ENCODE measurements at places on chromosomes 1 and 21.

DNA sequence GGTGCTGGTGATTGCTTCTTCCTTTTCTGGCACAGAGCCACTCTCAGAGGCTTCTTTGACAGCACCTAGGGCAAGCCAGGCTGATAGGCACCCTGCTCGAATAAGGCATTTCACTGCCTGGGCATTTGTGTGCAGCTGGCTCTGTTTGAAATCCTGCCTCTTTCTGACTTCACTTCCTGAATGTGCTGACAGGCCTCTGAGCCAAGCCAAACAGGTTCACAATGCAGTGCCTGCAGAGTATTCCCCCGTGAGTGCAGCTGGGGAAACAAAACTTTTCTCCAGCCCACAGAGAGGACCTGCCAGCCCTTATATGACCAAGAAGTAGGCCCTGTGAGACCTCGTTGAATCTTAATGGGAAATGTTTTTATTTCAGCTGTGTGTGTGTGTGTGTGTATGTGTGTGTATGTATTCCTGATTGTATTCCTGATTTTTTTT is 10.4 kb downstream of the JUN start:
- DNase-seq = peak; percentile 69

GRCh38 chr1:84665703-84666317 is 24.5 kb downstream of the SSX2IP start:
- no peak for DNase-seq

- DNase-seq = peak; percentile 26
Measured at GRCh38 chr21:26967062-26967913, at the start of gene ADAMTS5. Gene ADAMTS5, minus strand, starts transcription at chr21:26967088. Its CDS starts 697 bp downstream, at chr21:26966391.

- no peak for DNase-seq
Measured at GRCh38 chr21:38322311-38322950, 65.6 kb downstream of the KCNJ15 start.

DNA sequence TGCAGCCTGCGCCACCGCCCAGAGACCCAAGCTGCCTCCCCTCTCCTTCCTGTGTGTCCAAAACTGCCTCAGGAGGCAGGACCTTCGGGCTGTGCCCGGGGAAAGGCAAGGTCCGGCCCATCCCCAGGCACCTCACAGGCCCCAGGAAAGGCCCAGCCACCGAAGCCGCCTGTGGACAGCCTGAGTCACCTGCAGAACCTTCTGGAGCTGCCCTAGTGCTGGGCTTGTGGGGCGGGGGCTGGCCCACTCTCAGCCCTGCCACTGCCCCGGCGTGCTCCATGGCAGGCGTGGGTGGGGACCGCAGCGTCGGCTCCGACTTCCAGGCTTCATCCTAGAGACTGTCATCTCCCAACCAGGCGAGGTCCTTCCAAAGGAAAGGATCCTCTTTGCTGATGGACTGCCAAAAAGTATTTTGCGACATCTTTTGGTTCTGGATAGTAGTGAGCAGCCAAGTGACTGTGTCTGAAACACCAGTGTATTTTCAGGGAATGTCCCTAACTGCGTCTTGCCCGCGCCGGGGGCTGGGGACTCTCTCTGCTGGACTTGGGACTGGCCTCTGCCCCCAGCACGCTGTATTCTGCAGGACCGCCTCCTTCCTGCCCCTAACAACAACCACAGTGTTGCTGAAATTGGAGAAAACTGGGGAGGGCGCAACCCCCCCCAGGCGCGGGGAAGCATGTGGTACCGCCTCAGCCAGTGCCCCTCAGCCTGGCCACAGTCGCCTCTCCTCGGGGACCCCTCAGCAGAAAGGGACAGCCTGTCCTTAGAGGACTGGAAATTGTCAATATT is 19.0 kb upstream of the CCDC27 start:
- no peak for DNase-seq

DNA sequence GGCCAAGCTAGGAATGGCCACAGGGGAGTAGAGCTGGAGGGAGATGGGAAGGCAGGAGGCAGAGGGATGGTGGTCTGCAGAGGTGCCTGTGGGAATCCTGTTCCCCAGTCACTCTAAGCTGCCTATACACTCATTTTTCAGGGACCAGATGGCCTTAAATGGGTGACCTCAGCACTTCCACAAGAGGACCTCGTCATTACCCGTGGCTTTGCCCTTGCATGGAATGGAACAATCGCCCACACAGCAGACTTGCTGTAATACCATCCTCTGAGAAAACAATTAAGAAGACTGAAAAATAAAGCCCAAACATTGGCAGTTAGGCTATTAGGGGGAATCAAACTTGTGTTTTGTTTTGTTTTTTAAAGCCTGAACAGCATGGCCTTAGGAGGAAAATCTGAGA is 12.9 kb upstream of the TNN start:
- no peak for DNase-seq

- DNase-seq = no peak
Measured at GRCh38 chr21:33151941-33152731, 77.6 kb upstream of the IFNAR2 start.

DNA sequence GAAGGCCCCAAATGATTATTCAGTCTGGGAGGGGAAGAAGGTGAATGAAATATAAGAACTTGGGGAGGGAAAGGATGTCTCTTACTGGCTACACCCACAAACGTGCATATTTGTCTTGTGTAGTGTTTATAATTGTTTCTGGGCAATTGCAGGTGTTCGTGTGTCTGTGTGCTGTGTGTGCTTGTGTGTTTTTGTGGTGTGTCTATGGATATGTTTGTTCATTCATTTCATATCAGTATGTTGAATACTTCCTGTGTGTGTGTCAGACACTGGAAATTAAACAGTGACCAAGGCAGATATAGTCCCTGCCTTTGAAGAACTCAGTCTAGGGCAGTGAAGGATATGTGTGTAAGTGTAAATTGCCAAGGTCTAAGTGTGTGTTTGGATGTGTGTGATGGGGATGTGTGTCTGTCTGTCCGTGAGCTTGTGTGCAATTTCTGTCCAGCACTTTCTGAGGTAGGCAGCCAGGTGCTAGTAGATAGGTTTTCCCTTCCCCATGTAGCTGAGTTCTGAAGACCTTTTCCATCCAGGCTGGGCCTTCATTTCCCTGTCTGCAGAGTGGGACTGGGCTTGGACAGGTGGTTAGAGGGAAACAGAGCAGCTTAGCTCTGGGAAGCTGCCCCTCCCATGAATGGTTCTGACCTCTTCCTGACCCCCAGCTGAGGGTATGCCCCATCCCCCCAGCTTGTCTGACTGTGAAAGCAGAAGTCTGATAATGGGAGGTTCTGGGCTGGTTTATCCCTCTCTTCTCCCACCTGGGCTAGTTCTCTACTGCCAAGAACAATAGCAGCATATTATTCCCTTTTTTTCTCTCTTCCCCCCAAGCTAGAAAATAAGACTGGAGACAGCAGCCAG is 3.8 kb downstream of the AGO1 start:
- no peak for DNase-seq

DNA sequence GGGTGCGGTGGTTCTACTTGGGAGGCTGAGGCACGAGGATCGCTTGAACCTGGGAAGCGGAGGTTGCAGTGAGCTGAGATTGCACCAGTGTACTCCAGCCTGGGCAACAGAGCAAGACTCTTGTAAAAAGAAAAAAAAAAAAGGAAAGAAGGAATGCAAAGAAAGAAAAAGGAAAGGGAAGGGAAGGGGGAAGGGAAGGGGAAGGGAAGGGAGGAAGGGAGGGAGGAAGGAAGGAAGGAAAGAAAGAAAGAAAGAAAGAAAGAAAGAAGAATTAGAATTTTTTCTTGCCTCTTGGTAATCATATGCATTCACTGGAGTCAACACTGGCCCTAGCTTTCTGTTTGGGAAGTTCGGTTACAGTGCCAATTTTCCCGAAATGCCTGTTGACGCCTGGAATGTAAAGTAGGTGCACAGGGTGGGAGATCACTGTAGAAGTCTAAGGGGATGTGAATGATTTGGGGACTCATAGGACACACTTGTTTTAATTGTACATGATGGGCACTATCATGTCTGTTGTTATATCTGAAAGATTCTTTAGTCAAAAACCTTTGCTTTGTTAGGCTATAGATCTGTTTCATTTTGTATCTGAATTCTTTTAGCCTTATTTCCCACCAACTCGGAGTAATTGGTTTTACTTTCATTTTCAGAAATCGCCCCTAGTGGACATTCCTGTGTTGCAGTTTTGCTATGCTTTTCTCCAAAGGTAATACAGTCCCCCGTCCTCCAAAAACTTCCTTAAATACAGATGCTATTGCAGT is 59.8 kb upstream of the MORC3 start:
- DNase-seq = peak; percentile 50

GRCh38 chr21:27365394-27365793 is 398.5 kb upstream of the ADAMTS5 start:
- no peak for DNase-seq

GRCh38 chr1:207851696-207852095 is 59.2 kb downstream of the CD34 start:
- DNase-seq = no peak

- DNase-seq = no peak
Measured at GRCh38 chr1:114338191-114338890, 172.7 kb downstream of the TRIM33 start.

DNA sequence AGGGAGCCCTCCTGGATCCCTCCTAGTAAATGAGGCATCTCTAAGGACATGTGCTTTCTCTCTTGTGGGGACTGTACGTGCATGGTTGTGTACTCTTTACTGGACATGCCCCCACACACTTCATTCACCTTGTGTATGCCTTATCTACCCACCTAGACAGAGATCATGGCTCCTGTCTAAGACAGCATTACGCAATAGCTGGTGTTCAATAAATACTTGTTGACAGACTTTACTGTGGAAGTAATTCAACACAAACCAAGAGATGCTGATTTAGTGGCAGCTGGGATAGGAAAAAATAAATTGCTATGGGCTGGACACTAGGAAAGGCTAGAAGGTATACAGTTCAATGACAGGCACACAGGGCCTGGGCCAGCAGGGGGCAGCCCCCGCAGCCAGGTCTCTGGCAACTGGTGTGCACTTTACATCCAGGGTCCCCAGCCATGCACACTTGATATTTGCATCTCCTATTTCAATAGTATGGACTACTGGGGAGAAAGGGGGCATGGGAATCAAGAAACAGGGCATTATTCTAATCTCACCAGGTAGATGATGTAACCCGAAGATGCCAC is 24.2 kb downstream of the TRABD2B start:
- DNase-seq = no peak

DNA sequence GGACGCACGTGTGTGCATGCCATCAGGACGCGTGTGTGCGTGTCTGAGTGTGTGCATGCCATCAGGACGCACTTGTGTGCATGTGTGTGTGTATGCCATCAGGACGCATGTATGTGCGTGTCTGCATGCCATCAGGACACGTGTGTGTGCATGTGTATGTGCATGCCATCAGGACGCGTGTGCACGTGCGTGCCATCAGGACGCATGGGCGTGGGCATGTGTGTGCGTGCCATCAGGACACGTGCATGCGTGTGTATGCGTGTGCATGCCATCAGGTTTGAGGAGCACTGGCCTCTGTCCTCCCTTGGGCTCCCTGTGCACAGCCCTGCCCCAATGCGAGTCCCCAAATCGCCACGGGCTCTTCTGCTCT is 12.6 kb upstream of the C1QTNF12 start:
- DNase-seq = no peak

DNA sequence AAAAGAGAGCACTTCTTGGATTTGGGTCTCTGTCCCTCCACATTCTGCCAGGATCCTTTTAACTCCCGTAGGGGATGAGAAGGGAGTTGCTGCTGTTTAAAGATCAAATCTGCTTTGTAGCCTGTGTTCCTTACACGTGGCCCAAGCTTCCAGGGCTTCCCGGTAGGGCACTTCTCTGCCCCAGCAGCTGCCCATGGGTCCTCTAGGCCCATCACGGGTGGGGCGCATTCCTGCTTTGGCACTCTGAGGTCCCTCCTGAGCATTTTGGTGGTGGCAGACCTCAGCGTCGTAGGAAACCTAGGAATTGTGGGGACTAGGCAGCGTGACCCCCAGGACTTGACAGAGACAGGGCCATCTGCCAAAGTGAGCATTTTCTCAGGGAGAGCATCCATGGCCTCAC is 420.3 kb upstream of the VAMP3 start:
- no peak for DNase-seq

All from COR-L47 (cell line).